ENCODE measurements at places on chromosomes 11 and 22.
A peak's percentile ranks its signal among the peaks of the same experiment; 100 is the strongest.

- no peak for DNase-seq
Measured at GRCh38 chr22:22064580-22064979, 82.0 kb upstream of the TOP3B start.

GRCh38 chr22:27711012-27711411 lies 90.5 kb downstream of the MN1 start:
- no peak for DNase-seq

DNA sequence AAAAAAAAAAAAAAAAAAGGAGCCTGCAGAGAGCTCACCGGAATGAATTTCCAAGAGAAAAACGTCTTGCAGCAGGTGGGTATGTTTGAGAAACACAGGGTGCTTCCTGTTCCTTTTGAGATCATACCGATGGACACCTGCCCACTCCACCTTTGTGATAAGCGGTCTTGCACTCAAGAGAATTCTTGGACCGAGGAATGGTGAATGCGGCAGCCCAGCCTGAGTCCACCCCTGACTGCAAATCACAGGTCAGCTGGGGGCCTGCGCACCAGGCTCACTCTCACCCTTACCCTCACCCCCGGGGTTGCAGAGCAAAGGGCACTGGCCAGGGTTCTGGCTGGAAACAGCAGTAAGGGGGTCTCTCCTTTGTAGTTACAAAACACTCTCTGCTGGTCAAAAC lies 16.8 kb upstream of the TEF start:
- no peak for DNase-seq

- no peak for DNase-seq
Measured at GRCh38 chr22:43883719-43884415, 7.9 kb downstream of the PNPLA5 start.

DNA sequence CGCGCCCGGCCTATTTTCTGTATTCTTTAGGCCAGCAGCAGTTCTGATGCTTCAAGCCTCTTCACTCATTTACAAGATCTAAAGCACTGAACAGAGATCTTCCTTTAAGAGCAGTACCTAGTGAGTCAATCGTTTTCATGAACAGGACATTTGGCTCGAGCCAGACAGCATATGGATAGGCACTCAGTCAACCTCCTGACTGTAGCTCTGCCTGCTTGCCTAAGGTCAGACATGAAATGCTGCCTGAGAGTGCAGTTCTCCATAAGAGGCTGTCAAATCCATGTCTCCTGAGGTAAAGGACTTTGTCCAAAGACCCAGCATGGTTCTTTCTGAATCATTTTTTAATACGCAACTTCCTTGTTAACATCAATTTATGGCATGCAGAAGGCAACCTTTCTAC lies 941.2 kb downstream of the DLG2 start:
- no peak for DNase-seq

DNA sequence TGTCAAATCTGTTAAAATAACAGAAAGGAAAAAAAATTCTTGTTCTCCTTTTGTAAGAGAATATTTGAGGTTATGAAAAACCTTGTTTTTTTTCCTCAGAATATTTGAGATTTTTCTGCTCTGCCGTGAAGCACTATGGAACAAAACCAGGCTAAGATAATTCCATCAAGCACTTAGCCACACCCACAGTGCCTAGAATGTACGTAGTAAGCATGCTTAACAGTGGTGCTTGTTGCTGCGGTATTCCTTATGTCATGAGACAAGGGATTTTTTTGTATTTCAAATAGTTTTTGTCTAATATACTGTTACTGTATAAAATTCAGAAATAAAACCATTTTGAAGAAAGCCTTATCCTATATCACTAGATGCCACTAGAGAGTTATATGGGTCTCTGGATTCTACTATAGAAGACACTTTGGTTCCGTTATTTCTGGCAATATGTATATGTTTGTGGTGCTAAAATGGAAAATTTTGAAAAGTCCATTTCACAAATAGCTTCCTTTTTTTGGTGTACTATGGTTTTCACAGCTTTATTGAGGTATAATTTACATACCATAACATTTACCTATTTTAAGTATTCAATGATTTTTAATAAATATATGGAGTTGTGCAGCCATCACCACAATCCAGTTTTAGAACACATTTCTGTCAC lies 23.7 kb downstream of the PDHX start:
- no peak for DNase-seq

- DNase-seq: peak; percentile 23
Measured at GRCh38 chr11:127675581-127675980, 675.0 kb upstream of the KIRREL3 start.

- DNase-seq: no peak
Measured at GRCh38 chr11:120869097-120869496, 154.8 kb upstream of the TBCEL start.

DNA sequence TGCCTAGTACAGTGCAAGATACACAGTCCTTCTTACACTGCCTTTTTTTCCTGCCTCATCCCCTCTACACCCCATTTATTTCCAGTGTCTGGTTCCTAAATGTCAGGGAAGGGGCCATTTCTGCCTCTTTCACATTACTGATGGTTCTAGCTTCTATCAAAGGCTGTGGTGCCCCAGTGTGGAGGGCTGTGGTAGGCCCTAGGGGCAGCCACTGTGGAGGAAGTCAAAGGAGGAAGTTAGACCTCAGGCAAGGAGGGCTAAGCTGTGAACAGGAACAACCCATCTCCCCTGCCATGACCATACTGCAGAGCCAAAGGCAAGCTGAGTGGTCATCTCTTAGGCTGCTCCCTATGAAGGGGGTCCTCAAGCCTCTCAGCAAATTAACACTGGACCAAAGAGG lies 81.9 kb upstream of the CRTAM start:
- peak; percentile 55 for DNase-seq

DNA sequence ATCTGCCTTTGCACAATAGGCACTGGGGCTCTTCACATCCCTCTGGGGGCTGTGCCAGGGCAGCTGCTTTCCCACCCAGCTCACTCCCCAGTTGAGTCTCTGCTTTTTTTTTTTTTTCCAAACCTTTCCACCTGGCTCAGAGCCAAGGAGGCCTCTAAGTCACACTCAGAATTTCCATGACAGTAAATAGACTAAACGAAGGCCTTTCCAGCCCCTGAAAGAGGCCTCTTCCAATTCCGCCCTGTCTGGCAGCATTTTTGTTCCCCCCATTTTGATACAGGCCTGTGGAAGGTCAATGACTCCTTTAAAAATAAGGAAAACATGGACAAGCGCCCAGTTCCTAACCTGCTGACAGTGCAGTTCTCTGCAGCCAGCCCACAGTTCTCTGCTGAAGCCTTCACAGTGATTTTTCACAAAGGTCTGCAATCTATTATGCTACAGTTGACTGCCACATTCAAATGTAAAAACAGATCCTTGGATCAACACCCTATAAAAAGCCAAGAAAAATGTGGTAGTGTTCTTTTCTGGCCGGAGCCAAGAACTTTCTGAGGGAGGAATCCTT lies 107.5 kb upstream of the SESN3 start:
- DNase-seq: no peak

DNA sequence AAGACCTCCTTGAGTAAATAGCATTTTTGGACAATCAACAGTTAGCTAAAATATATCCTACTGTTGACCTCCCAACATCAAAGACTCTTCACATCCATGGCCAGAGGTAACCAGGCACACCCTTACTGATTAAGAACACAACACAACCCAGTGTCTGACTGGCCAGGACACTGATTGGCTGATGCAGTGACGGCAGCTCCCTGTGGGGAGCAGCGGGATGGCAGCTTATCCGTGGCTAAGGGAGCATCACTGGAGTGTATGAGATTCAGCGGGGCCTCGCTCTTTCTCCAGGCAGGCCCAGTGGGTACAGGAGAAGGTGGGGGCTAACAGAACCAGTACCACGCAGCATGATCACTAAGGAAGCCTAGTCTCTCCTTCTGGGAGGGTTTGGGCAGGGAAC lies 10.3 kb upstream of the IL2RB start:
- no peak for DNase-seq

DNA sequence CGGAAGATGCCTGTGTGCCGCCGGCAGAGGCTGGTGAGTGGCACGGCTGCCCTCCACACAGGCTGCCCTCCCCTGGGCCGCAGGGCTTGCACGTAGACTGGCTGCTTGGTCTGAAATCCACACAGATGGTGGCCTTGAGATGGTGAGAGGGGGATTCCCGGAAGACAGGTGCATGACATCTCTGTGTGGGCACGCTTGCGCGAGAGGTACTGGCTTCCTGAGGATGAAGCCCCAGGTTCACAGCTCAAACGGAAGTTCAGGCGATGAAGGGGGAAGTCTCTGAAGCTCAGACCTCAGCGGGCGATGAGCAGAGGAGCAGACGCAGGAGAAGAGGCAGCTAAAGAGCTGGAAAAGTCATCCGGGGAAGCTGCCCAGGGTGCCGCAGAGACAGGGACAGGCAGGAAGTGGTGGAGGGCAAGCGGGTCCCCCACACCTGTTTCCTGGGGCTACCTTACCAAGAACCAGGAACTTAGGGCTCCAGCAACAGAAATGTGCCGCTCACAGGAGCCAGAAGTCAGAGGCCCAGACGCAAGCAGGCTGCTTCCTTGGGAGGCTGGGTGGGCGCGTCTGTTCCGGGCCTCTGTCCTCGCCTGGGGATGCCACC lies 7.2 kb downstream of the CRELD2 start:
- no peak for DNase-seq

DNA sequence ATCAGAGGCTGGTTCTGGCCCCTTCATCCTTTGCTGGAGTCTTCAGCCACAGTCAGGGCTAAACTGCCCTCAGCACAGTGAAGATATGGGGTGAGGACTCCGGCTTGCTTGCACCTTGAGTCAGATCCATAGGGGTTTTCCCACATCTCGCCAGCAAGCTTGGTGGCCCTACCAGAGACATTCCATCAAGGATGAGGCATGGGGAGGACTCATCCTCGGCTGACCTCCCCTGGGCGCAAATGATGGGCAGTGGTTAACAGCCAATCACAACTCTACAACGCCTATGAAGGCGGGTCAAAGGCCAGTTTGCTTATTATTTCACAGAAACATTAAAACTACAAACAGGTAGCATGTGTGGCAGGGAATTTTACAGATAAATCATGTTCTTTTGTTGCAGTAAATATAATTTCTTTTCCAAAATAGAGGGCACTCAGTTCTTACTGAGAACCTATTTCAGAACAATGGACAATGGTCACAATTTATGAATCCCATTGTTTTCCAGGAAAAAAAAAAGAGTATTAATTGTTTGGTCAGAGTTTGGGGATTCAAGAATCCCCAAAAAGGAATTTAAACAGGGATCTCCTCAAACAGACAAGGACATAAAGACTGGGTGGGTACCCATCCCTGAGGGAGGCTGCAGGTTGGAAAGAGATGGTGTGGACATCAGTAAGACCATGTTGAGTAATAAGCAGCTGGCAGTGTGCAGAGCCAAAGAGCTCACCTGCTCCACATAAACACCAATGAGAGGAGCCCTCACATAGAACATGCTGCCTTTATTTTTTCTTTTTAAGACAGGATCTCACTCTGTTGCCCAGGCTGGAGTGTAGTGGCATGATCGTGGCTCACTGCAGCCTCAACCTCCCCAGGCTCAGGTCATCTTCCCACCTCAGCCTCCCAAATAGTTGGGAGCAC lies 14.8 kb downstream of the PLAAT3 start:
- no peak for DNase-seq

DNA sequence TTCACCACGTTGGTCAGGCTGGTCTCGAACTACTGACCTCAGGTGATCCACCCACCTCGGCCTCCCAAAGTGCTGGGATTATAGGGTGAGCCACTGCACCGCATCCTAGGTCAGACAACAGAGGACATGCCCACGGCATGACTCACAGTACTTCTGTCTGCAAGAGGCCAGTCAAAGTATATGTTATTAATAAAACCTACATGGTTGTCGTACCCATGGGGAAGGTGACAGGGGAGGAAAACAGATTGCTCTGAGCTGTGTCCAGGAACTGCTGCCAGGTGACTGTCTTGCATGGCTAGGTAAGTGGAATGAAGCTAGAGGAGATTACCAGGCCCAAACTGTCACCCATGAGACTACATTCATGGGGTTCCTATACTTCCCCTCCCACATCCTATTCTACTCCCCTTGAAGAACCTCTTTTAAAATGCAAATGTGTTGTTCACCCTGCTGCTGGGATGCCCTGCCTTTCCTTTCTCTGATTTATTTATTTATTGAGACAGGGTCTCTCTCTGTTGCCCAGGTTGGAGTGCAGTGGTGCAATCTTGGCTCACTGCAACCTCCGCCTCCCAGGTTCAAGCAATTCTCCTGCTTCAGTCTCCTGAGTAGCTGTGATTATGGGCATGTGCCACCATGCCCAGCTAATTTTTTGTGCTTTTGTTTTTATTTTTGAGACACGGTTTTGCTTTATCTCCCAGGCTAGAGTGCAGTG lies 2.0 kb upstream of the NLRX1 start:
- DNase-seq: no peak

DNA sequence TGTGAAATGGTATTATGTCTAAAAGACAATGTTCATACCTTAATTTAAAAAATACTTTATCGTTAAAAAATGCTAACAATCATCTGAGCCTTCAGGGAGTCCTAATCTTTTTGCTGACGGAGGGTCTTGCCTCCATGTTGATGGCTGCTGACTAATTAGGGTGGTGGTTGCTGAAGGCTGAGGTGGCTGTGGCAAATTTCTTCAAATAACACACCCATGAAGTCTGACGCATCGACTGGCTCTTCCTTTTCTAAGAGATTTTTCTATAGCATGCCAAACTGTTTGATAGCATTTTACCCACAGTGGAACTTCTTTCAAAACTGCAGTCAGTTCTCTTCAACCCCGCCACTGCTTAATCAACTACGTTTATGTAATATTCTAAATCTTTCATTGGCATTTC lies 33.6 kb downstream of the TCF20 start:
- DNase-seq: no peak

DNA sequence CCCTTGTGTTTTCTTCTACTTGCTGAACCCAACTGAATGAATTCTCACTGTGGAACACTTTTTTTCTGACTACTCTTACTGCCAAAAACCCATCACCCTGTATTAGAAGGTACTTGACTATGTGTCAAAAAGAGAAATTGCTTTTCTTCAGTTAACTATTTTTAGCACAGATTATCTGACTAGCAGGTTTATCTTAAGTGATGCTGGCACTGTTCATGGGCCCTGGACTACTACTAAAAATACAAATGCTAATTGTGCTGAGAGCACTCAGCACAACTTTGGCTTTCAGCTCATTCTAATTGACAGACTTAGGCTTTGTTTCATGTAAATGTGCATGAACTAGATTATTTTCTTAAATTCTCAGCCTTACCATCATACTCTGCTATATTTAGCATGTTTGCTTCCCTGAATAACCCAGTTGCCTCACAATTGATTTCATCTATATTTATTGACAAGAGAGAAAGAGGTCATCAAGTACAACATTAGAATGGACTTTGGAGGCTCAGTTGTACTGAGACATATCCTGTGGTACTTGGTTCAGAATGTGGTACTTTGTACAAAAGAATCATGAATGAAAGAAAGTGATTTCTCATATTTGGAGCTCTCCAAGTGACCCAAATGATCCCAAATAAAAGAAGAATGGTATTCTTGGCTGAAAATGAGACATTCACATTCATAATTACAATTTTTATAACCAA lies 478.3 kb downstream of the KCNA4 start:
- DNase-seq: no peak

- no peak for DNase-seq
Measured at GRCh38 chr22:29030016-29030617, 31.5 kb downstream of the C22orf31 start.

GRCh38 chr11:33690290-33691065 lies 10.1 kb downstream of the C11orf91 start:
- no peak for DNase-seq

- DNase-seq: peak; percentile 25
Measured at GRCh38 chr11:10295064-10295901, 1.3 kb upstream of the SBF2 start.

- no peak for DNase-seq
Measured at GRCh38 chr11:26828288-26828687, 106.4 kb upstream of the SLC5A12 start.

- DNase-seq: peak; percentile 17
Measured at GRCh38 chr22:41834005-41834944, 1.4 kb downstream of the SREBF2 start.

GRCh38 chr11:68270196-68271022 lies 1.4 kb downstream of the C11orf24 start:
- DNase-seq: peak; percentile 4

Data from RPMI8226 (cell line).